Activated T-cell treated with anti-CD3 and anti-CD28 coated beads, Interleukin-2, amount 50 U/mL, for 48 hours (primary cell): ENCODE measurements at places on chromosomes 4 and X.

GRCh38 chrX:149221230-149221629, 283.9 kb downstream of the IDS start:
- no peak for DNase-seq

DNA sequence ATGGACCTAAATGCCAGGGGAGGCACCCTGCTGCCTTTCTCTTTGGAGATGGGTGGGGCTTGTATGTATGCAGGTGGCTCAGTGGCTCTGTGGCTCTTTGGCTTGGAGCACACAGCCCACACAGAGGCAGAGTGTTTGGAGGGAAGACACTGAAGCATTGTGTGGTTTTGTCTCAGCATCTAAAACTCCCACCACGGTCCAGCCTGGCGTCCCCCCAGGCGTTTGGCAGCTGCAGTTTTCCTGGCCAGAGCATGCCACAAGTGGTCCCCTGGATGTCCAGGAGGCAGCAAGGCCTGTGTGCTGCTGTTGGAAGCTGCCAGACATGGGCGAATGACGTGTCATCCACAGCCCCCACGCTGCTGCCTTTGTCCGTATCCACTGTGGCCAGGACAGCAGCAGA, 32.2 kb upstream of the PSAPL1 start:
- DNase-seq: no peak

- DNase-seq: no peak
These were observed 22.4 kb downstream of the TSC22D3 start for GRCh38 chrX:107753187-107753586.

GRCh38 chrX:43656005-43656494, at the start of gene MAOA:
TSS of gene MAOA (plus strand) at chrX:43656299. CDS start at chrX:43656342, 43 bp downstream.
- peak; percentile 37 for DNase-seq

DNA sequence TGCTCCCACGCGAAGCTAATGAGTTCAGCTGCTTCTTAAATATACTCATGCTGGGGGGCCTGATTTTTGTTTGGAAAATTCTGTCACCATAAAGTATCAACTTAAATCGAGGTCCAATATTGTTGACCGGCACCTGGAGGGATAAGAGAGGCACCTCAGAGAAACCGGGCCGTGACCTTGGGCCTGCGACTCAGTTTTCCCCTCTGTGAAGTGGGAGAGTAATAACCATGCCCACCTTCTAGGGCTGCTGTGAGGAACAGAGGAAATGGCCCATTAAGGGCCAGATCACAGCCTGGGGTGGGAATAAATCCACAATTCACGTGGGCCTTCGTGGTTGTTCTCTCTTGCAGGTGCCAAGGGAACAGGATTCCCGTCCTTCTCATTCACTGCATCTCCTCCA, 39.4 kb downstream of the ZBTB49 start:
- no peak for DNase-seq

GRCh38 chr4:59535541-59535940, 1664.6 kb upstream of the ADGRL3 start:
- no peak for DNase-seq

DNA sequence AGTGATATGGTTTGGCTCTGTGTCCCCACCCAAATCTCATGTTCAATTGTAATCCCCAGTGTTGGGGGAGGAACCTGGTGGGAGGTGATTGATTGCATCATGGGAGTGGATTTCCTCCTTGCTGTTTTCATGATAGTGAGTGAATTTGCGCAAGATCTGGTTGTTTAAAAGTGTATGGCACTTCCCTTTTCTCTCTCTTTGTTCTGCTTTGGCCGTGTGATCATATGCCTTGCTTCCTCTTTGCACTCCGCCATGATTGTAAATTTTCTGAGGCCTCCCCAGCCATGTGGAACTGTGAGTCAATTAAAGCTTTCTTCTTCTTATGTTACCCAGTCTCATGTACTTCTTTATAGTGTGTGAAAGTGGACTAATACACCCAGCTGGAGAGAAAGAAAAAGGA, 113.0 kb upstream of the AADAT start:
- no peak for DNase-seq

GRCh38 chrX:1378306-1378759, 13.6 kb downstream of the SLC25A6 start:
- no peak for DNase-seq

DNA sequence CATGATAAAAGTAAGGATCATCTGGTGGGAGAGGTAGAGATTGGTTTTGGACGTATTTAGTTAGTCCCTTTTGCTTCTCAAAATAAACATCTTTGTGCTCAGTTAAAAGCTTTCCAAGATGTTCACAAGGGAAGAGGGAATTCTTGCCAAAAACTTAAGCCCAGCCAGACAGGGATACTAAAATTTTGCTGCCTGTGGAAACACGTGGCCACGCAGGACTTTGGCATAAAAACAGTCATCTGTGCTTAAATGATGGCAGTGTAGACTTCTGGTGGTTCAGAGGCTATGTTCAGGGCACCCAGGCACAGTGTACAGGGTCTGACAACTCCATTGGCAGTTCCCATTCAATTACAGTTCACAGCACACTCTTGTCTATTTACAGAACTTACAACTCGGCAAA, 93.2 kb upstream of the JADE1 start:
- DNase-seq: no peak

GRCh38 chrX:17072721-17073230, 126.3 kb downstream of the REPS2 start:
- DNase-seq: no peak

DNA sequence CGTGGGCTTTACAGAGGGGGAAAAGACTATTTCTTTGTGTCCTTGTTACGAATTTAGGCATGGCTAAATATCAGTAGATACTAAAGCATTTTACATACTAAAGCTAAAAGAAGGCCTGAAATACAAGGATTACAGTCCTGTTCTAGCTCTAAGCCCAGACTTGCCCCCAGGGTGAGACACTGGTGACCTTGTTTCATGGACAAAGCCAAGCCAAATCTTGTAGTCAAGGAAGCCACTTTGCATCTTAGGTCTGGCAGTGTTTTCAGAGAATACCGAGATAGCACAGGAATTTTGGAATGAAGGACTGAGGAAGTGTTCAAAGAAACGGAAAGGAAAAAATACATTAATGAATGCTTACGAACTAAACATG, 733 bp upstream of the G3BP2 start:
- no peak for DNase-seq

GRCh38 chr4:101177154-101177553, 170.2 kb downstream of the PPP3CA start:
- DNase-seq: no peak

DNA sequence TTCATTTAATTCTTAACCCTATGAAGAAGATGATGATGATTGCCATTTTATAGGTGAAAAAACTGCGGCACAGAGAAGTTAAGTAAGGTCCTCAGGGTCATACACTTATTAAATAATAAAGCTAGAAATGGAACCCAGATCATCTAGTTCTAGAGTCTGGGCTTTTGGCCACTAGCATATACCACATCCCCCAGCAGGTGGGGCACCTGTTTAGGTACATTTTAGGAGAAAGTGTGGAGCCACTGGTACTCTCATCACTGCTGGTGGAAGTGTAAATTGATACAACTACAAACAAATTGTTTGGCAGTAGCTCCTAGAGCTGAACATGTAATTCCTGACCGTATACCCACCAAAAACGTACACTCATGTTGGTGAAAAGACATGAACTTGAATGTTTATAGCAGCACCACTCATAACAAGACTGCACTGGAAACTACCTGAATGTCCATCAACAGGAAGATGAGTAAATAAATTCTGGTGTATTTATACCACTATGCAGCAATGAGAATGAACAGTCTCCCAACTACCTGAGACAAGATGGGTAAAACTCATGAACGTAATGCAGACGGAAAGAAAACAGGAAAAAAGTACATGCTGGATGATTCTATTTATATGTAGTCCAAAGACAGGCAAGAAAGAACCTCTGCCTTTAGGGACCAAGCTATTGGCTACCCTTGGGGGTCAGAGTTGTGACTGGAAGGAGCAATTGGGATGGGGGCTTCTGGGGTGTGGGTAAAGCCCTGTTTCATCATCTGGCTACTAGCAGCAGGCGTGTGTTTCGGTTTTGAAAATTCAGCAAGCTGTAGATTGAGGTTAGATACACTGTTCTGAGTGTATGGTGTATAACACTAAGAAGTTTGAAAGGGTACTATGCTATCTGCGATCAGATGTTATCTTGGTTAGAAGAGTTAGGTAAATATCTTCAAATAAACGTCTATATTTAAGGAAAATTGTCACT, 72.3 kb upstream of the ADGRG2 start:
- DNase-seq: no peak

DNA sequence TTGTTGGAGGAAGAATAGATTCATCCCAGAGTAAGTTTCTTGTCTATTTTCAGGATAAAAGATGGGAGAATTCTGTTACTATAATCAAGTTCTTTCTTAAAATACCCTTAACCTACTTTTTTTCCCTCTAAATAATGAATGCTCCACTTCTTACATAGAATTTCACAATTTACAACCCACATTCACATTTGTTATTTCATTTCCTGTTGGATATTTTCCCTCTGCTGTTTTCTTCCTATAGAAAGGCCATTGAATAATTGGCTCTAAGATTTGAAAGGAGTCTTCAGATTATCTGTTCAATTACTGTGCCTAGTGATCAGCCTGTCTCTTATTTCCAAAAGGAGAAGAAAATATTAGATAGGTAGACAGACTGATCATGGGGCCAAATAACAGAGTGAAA, 79.7 kb downstream of the CPE start:
- no peak for DNase-seq

GRCh38 chr4:77505275-77505957, 100.2 kb upstream of the CXCL13 start:
- DNase-seq: no peak

DNA sequence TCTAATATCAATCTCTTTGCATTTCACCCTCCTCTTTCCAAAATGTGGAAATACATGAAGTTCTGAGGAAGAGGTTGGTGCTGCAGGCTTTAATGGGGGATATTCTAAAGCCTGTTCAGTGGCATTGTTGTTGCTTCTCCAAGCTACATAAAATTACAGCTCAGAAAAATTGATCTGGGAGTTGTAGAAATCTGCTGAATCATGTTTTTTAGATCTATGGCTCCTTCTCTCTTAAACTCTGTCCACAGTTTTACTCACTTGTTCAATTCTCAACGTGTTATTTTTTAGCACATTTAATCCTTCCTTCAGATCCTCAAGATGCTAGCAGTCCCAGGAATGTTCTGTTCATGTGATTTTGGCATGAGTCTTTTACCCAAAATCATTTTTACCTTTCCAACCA, 949.5 kb upstream of the ADGRL3 start:
- DNase-seq: no peak

GRCh38 chr4:125266901-125267604, 47.7 kb upstream of the FAT4 start:
- DNase-seq: no peak

GRCh38 chrX:11103006-11103405, 8.1 kb upstream of the HCCS start:
- DNase-seq: no peak

GRCh38 chr4:88621763-88622327, 29.6 kb downstream of the HERC3 start:
- DNase-seq: no peak

DNA sequence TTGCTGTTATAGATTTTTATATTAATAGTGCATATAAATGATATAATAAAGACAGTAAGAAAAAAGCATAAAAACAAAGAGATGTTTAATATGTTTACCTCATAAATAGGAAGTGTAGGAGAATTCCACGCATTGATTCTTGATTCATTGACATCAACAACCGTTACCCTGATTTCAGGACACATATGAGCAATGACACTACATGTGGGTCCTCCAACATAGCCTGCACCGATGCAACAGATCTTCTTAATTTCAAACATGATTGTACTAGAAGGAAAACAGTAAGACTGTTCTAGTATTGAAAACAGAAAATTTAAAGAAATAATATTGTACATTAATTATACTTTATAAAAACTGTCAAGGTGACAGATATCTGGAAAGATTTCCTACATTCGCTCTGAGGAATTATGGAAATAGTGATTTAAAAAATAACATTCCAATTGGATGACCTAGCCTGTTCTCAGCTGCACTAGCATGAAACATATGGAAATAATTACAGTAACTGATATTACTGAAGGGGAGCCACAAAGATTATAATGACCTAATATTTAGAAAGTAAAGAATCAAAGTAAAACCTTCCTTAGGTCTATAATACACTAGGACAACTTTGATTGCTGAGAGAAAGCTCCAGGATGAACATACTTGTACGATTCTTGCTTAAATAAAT, 5.9 kb downstream of the UGDH start:
- no peak for DNase-seq

DNA sequence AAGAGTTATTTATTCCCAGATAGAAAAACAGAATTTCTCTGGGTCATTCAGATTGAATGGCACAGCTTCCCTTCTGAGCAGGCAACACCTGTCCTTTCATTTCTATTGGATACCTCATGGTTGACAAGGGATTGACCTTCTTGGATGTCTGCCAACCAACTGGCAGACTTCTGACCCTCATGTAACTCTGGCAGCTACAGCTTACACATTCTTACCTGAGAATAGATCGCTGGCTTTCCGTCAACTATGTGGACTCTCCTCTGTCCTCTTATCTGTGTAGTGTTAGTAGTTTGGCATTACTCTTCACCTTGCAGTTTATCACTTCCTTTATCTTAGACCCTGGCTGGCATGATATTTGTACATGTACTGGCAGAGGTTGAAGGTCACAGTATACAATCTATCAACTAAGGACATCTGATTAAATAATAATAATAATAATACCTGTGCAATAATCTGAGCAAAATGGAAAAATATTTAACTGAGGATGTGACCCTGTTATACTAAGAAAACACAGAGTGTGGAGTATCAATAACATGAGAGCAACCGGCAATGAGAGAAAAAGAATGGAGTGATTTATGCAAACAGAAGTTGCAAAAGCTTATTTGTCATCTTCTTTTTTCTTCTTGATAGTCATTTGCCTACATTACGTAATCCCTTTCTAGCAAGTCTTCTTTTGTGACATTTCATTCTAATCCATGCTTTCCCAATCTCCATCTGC, 1118.2 kb downstream of the ARAP2 start:
- DNase-seq: no peak

DNA sequence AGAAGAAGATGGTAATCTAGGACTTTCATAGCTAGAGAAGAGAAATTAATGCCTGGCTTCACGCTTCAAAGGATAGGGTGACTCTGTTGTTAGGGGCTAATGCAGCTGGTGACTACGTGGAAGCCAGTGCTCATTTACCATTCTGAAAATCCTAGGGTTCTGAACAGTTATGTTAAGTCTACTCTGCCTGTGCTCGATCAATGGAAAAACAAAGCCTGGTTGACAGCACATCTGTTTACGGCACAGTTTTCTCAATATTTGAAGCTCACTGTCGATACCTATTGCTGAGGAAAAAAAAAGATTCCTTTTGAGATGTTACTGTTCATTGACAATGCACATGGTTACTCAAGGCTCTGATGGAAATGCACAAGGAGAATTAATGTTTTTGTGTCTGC, 182.6 kb upstream of the NUDT6 start:
- no peak for DNase-seq

GRCh38 chr4:38020386-38020785, 60.2 kb downstream of the PTTG2 start:
- no peak for DNase-seq

DNA sequence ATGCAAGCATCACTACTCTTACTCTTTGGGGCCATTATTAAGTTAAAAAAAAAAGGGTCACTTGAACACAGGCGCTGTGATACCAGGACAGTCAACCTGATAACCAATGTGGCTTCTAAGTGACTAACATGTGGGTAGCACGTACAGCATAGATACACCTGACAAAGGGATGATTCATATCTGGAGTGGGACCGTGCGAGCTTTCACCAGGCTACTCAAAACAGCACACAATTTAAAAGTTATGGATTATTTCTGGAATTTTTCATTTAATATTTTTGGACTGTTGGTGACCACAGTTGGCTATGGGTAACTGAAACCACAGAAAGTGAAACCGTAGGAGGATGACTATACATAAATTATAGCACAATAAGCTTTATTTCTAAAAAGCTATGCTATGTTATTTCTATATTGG, 113.8 kb upstream of the STIM2 start:
- peak; percentile 37 for DNase-seq

- DNase-seq: no peak
These were observed 172.8 kb downstream of the ATG4A start for GRCh38 chrX:108264376-108264775.
